ENCODE measurements at places on chromosomes 11 and 22. TPM values are rescaled to one million over a fixed set of nuclear protein-coding genes. Genes with fewer than 3 reads are reported as not detected.

- no peak for DNase-seq
- no peaks in the 10 kb centered on the region for H3K4me1 ChIP-seq
- no peak overlapping the region for H3K4me3 ChIP-seq
- H3K36me3 ChIP-seq: peaks cover 9% of the 10 kb centered on the region
- no peaks in the 10 kb centered on the region for H3K27me3 ChIP-seq
- H3K27ac ChIP-seq: no peak overlapping the region
These were observed 20.9 kb upstream of the SLC25A1 start for GRCh38 chr22:19199479-19199878.

Gene FJX1
- 9.2 TPM for total RNA-seq

DNA sequence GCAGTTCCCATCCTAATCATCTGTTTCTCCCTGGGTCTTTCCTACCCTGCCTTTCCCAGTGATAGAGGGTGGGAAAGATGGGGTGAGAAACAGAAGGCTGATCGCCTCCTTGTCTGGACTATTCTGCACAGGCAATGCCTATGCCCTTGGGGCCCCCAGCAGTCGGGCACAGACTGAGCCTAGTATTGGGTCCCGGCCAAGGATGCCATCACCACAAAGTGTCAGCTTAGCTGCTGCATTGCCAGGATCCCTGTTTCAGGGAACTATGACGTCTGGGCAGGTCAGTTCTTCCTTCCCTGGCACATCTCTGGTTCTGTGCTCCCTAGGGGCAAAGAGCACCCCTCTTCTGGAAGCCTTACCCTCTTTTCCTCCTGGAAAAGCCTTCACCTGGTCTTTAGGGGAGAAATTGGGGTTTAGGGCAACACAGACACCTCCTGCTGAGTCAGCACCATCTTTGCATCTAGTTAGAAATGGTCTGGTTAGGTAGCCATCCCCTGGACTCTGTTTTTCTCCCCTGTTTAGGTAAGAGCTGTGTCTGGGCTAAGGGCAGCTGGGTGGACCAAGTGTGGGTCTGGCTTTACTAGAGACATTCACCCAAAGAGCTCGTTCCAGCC is 2.1 kb downstream of the ADAMTS8 start:
- H3K36me3 ChIP-seq: no peaks in the 10 kb centered on the region
- no peak for DNase-seq
- peak overlapping the region; percentile 70 for H3K27ac ChIP-seq
- peaks cover 21% of the 10 kb centered on the region for H3K27me3 ChIP-seq
- H3K4me1 ChIP-seq: peaks cover 13% of the 10 kb centered on the region

Gene DLG2
- 3.4 TPM for total RNA-seq

Data from upper lobe of left lung (tissue), 6 donors.